ENCODE measurements at places on chromosomes 13 and 19. TPM values are rescaled to one million over a fixed set of nuclear protein-coding genes. Genes with fewer than 3 reads are reported as not detected.
A peak's percentile ranks its signal among the peaks of the same experiment; 100 is the strongest.

Gene IQCN
- total RNA-seq, result 1.3 TPM

Gene PSG5
- total RNA-seq, result not detected

Gene CLEC4M
- total RNA-seq, result 1.2 TPM

GRCh38 chr13:42272115-42272803 lies at the start of gene AKAP11:
Gene AKAP11 (plus strand): TSS chr13:42272152. CDS start chr13:42286349, 14,197 bp downstream.
- DNase-seq, result peak; percentile 88

- no peak for DNase-seq
Measured at GRCh38 chr13:91719033-91719432, 320.6 kb downstream of the GPC5 start.

Measured in lung (tissue), 17 donors.